Bronchial smooth muscle cell (primary cell): ENCODE measurements at places on chromosomes 2 and 18. TPM values are rescaled to one million over a fixed set of nuclear protein-coding genes. Genes with fewer than 3 reads are reported as not detected.

The EXOC6B gene
- 20.8 and 21.6 TPM in 2 replicates for total RNA-seq

The COLEC11 gene
- total RNA-seq, result not detected in 2 replicates

The SH3BP4 gene
- 21.6 and 22.8 TPM in 2 replicates for total RNA-seq

The CRYGB gene
- not detected in 2 replicates for total RNA-seq

The ABCB11 gene
- under 0.01 and 0.26 TPM in 2 replicates for total RNA-seq
